ENCODE measurements at places on chromosomes 11 and 22.

DNA sequence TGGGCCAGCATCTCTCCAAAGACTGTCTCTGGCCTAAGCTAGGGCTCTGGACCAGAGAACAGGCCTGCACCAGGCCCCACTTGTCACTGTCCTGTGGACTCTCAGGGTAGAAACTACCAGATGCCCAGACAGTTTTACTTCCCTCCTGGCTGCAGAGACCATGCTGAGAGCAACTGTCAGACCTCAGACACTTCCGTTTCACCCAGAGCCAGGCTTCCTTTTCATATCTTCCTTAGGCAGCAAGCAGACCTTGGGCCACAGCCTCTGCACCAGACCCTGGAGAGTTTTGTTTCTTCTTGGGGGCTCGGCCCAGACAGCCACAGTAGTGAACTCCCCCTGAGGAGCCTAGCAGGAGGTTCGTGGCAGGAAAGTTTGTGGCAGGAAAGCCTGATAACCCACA lies 12.1 kb upstream of the FCHSD2 start:
- DNase-seq = no peak

GRCh38 chr11:61602775-61603569 lies 22.1 kb upstream of the SYT7 start:
- DNase-seq = peak; percentile 88

GRCh38 chr11:41267451-41267850 lies 192.0 kb downstream of the LRRC4C start:
- no peak for DNase-seq

DNA sequence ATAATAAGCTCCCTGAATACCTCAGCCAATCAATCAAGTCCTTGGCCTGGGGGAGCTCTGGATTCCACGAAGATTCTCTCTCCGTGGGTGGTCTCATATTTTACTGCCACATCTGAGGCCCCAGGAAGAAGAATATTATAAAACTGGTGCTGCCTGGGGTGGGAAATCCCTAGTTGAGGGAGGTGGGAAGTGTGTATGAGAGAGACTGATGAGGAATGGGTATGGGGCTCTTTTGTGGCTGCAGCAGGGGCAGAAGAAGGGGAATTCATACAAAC lies 71.5 kb downstream of the SYN3 start:
- DNase-seq = no peak

GRCh38 chr22:39132281-39132680 lies 20.2 kb downstream of the CBX7 start:
- no peak for DNase-seq
